NCI-H2107 (cell line): ENCODE measurements at places on chromosomes 5 and 9.

GRCh38 chr5:143717400-143717799, 94.6 kb upstream of the HMHB1 start:
- no peak for DNase-seq

DNA sequence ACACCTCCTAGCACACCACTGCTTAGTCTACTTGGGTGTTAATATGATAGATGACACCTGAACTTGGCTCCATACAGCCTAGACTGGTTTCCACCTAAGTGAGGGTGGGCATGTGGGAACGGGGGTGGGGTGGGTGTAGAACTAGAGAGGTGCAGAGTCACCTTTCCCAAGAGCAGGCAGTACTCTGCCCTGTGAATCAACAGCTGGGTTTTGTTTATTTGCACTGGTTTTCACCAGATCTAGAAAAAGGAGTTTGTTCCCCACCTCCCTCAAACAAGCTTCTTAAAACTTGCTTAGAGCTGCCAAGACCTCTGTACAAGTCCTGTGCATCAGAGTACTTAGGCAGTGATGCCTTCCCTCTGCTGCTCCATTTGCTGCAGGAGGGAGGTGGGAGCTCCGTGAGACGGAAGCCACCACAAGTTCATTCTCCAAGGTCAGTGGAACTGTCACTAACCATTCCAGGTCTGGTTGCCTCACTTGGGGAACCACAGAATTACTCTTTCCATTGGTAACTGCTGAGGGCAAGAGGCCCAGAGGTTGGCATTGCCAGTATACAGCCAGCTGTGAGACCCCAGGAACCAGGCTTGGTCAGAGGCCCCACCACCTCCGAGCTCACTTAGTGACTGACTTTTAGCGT, 163.5 kb downstream of the NR3C1 start:
- no peak for DNase-seq

DNA sequence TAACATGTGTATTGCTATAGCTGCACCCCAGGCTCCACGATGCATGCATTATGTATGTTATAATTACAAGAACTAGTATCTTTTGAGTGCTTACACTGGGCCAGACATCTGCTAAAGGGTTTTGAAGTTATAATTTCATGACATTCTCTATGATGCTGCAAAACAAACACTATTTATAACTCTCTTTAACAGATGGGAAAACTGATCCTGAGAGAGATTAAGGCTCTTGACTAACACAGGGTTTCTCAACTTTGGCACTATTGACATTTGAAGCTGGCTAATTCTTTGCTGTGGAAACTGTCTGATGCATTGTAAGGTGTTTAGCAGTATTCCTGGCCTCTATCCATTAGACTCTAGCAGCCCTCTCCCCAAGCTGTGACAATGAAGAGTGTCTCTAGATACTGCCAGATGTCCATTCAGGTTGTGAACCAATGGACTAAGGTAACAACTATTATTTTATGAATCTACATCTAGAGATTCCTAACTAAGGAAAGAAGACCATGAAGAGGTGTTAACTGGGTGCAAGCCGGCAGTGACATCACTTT, 258.6 kb downstream of the ASTN2 start:
- DNase-seq: no peak

- DNase-seq: no peak
Measured at GRCh38 chr5:175671013-175671412, 13.1 kb downstream of the HRH2 start.

DNA sequence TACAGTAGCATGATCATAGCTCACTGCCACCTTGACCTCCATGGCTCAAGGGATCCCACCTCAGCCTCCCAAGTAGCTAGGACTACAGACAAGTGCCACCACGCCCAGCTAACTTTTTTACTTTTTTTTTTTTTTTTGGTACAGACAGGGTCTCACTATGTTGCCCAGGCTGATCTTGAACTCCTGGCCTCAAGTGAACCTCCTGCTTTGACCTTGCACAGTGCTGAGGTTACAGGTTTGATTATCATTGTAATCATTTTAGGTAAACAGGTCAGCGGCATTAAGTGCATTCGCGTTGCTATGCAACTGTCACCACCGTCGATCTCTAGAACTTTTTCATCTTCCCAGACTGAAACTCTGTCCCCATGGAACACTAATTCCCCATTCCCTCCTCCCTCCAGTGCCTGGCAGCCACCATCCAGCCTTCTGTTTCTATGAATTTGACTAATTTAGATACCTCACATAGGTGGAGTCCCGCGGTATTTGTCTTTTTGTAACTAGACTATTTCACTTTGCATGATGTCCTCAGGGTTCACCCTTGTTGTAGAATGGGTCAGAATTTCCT, 5.8 kb upstream of the CARD19 start:
- DNase-seq: no peak

DNA sequence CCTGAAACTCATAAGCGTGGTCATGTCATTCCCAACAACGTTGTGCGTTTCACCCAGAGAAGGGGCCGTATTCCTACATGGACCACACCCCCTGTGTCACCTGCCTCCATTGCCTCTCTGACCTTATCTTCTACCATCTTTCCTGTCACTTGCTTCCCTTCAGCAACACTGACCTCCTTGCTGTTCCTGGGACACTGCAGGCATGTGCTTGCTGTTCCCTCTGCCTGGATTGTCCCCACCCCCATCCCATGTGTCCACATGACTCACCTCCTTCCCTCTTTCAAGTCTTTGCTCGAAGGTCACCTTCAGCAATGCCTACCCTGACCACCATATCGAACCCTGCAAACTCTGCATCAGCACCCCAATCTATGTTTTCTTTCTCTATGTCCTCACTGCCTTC, 133.2 kb upstream of the ZNF618 start:
- no peak for DNase-seq

- no peak for DNase-seq
Measured at GRCh38 chr9:108245901-108246300, 609.9 kb downstream of the ACTL7B start.

DNA sequence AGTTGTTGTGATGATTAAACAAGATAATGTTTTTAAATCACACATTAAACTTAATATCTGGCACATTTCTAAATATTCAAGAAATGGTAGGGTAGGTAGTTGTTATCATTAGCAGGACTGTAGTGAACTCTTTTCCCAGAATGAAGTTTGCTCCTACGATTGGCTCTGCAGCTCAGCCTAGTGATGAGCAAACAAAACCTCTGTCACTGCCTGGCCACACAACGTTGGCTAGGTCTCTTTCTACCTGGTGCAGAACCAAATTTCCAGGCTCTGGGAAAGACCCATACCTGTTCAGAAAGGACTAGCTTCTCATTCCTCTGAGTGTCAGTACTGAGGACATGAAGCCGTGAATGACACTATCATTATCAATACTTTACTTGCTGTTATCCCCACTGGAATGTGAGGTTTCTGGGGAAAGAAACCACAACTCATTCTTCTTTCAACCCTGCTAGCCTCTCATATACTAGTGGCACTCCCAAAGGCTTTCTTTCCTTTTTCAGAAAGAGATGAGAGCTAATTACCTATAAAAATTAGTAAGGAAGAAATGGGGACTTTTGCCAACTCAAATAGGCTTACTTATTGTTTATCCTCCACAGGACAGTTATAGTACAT, 219.3 kb upstream of the TRIM32 start:
- no peak for DNase-seq
